ENCODE measurements at places on chromosomes 4 and X.

DNA sequence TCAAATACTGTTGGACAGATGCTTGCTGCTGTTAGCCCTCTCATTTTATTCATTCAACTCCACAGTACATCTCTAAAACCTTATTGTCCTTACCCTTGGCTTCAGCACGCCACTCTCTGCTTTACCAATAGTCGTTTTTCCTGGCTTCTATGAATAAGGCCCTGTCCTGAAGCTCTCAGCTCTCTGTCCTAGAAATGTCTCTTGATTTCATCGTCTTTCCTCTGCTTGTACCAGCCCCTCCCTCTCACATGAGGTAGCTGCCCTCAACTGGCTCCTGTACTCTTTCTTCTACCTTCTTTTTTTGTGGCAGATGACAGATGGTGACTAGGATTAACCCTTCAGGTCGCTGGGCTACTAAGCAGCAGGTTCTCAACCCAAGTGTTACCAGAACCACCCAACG is 11.4 kb downstream of the ADGRA3 start:
- DNase-seq, result no peak

- no peak for DNase-seq
Observed at GRCh38 chr4:54290980-54291379, 61.9 kb downstream of the PDGFRA start.

- DNase-seq, result no peak
Observed at GRCh38 chrX:154013614-154014360, 5.9 kb downstream of the IRAK1 start.

DNA sequence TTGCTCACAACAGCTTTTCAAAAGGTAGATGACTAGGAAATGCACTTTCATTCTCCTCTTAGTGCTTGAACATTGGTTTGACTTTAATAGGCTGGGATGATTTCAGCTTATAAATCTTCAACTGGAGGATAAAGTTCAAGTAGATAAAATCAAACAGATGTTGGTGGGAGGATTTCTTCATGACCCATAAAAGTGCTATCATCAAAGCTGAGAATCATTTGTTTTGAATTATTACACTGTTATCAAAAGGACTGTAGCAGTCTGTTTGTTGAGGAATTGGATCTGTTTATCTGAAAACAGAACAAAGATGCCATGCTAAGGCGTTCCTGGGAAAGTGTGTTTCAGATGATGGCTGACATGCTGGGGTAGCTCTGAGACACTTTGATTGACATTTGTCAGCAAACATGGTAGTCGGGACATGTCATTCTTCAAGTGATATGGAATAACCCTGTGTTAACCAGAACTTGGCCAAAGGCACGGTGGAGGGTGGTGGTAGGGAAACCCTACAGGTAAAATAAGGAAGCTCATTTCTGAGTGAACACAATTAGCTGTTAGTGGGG is 304.0 kb upstream of the PITX2 start:
- DNase-seq, result no peak

DNA sequence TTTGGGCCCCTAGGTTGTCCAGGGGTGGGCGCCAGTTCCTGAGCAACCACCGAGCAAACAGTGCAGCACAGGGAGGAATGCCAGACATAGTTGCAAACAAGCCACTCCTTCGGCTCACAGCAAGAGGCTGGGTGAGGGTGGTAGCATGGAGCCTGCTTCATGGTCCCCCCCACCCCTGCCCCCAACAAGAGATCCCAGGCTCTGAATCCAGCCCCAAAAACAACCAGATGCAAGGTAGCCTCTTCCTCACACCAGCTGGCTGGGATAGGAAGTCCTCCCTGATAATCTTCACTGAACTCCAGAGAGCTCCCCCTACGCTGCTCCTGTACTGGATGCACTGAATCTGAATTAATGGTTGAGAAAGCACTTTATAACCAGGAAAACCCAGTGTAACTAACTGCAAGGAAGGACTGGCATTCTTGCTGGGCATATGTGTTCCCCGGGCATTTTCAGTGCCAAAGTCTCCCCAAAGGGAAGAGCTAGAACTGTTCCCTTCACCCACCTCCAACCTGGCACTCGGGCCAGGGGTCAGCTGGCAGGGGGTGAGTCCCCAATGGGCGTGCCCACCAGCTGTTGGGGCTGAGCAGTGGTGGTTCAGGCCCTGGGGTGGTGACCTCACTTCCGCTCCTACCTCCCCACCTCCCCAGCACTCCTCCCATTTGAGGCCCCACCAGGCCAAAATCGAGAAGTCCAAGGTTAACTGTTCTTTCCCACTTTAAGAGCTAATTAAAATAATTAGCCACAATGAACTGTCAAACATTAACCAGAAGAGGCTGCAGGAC is 1.5 kb downstream of the ELF4 start:
- peak; percentile 45 for DNase-seq

GRCh38 chr4:188987011-188987410 is 847.8 kb downstream of the TRIML1 start:
- DNase-seq, result peak; percentile 20

- no peak for DNase-seq
Observed at GRCh38 chrX:50606300-50606950, 135.8 kb upstream of the DGKK start.

- DNase-seq, result no peak
Observed at GRCh38 chr4:158613046-158613445, 58.6 kb downstream of the C4orf46 start.

DNA sequence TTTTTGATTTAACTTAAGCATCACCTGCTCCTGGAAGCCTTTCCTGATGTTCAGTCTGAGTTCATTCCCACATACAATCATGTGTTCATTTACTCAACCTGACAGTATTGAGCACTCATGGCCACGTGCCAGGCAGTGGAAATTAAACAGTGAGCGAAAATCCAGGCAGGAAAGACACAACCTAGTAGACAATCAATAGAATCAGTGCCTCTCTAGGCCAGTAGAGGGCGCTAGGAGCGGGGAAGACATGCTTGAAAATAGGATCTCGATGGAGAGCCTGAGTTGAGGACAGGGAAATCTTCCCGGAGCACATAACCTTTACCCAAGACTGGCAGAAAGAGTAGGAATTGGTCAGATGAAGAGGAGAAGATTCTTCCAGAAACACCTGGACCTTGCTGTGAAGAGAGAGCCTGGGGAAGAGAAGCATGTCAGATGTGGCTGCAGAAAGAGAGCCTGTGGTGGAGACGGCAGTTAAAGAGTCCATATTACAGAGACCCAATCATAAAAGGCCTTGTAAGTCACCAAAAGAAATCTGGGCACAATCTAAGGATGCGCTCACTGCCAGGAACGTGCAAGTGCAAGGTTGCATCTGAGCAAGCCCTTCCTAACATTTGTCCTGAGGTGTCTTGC is 103.5 kb downstream of the LDB2 start:
- DNase-seq, result no peak

- DNase-seq, result no peak
Observed at GRCh38 chr4:120348521-120348920, 281.9 kb upstream of the MAD2L1 start.

GRCh38 chr4:148874331-148874730 is 432.1 kb upstream of the NR3C2 start:
- DNase-seq, result no peak

- no peak for DNase-seq
Observed at GRCh38 chrX:31057691-31058090, 14.2 kb downstream of the FTHL17 start.

- DNase-seq, result peak; percentile 16
Observed at GRCh38 chr4:141348125-141348524, 127.4 kb downstream of the ZNF330 start.

GRCh38 chr4:151866592-151866918 is 105.7 kb upstream of the GATB start:
- DNase-seq, result no peak

DNA sequence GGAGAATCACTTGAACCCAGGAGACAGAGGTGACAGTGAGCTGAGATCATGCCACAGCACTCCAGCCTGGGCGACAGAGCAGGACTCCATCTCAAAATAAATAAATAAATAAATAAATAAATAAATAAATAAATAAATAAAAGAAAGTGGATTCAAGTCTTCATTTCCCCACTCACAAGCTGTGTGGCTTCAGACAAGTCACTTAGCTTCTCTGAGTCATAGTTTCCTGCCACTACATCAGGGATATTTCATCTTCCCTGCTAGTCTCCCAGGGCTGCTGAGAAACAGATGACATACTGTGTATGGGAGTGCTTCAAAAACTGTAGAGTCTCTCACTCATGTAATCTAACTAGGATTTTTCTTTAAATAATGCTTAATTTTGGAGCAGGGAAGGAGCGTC is 37.2 kb downstream of the TBC1D9 start:
- peak; percentile 29 for DNase-seq

- peak; percentile 28 for DNase-seq
Observed at GRCh38 chr4:3044870-3045819, 29.2 kb downstream of the HTT-AS start.

- DNase-seq, result peak; percentile 67
Observed at GRCh38 chr4:30208731-30209435, 511.3 kb upstream of the PCDH7 start.

DNA sequence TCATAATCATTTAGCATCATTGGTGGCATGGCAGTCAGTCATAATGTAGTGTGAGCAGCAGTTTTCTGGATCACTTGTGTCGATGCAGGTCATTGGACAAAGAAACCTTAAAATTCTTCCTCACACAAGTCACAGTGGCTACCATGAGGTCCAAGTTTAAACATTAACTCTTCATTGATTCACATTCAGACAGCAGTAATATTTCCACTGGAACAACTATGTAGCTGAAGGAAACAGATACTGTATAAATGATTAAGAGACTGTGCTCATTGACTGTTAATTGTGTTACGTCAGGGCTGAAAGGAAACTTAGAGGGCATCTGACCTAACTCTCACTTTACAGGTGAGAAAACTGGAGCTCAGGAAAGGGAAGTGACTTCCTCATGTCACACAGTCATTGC is 261.8 kb downstream of the KLHL13 start:
- no peak for DNase-seq

DNA sequence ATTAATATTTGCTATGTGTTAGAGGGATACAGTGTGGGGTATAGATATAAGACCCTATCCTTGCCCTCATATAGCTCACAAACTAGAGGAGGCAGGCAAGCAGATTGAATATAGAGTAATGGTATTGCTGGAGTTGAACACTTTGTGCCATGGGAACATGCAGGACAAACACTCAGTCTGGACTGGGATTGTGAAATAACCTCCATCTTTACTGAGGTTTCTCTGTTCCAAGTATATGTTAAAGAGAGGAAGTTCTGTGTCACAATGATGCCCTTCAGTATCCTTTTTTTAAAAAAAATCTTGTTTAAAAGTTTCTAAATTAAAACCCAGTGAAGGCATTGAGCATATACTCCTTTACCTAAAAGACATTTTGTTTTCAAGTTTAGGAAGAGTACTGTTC is 8.7 kb downstream of the FABP2 start:
- no peak for DNase-seq

DNA sequence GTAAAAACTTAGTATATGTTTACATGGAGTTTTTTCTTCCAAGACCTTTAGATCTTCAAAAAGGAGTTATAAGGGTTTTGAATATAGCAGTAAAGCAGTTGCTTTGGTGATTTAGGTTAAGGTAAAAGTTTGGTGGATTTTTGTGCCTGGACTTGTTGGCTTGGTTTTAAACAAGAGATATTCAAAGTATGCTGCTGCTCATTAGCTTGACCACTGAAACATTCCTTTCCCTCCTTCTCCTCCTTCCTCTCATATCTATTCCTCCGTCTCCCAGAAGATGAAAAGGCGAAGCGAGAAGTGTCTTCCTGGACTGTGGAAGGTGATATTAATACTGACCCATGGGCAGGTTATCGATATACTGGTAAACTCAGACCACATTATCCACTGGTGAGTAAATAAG is 38.4 kb downstream of the METAP1 start:
- DNase-seq, result no peak

- peak; percentile 23 for DNase-seq
Observed at GRCh38 chrX:114798907-114799306, 215.0 kb downstream of the HTR2C start.

GRCh38 chr4:37769391-37769989 is 57.0 kb upstream of the PGM2 start:
- DNase-seq, result no peak

- DNase-seq, result no peak
Observed at GRCh38 chrX:43166874-43167273, 388.9 kb upstream of the PPP1R2C start.

- DNase-seq, result no peak
Observed at GRCh38 chrX:30643313-30643821, 9.9 kb upstream of the GK start.

- DNase-seq, result no peak
Observed at GRCh38 chr4:55781812-55782211, 37.8 kb upstream of the EXOC1L start.

DNA sequence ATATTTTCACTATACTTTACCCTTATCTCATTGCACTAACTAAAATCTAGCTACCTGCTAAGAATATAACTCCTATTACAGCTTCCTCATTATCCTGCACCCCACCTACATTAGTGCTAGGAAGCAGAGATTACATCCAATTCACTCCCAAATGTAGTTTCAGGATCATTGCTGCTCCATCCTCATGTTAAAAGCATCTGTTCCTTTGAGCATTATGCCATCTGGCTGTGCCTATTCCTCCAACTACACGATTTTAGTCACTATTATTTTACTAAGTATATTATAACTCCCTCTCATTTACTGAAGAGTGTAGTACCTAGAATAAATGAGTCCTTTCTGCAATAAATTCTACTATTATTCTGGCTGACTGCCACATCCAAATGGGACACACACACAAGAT is 1586.9 kb downstream of the TECRL start:
- no peak for DNase-seq

DNA sequence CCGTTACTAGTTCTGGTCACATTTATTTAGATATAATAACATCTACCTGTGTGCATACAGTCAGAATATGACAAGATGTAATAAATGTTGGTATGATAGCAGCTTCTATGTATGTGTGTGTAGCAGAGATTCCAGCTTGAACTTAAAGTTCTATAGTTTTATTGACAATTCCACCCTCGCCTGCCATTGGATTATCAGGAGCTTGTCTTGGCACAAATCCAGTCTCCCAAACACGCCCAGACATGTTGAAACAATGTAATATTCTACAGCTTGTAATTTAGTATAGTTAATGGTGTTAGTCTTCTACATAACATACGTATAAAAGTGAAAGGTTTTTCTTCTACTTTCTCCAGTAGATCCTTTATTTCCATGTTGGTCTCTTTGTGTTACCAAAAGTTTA is 44.4 kb downstream of the BBS12 start:
- peak; percentile 38 for DNase-seq

GRCh38 chrX:56564164-56564885 is 898 bp downstream of the UBQLN2 start:
- DNase-seq, result peak; percentile 73

- no peak for DNase-seq
Observed at GRCh38 chrX:32370456-32371205, 840.7 kb downstream of the DMD start.

GRCh38 chr4:20627866-20628265 is 72.4 kb upstream of the PACRGL start:
- DNase-seq, result no peak

DNA sequence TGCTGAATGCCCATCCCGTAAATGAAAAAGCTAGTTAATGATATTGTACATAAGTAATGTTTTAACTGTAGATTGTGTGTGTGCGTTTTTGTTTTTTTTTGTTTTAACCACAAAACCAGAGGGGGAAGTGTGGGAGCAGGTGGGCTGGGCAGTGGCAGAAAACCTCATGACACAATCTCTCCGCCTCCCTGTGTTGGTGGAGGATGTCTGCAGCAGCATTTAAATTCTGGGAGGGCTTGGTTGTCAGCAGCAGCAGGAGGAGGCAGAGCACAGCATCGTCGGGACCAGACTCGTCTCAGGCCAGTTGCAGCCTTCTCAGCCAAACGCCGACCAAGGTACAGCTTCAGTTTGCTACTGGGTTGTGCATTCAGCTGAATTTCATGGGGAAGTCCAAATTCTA is at the start of gene SPP1:
Gene SPP1 (plus strand): TSS at position 249 of the 400 bp plus-strand sequence. CDS start 1,182 bp downstream, outside the sequence.
- DNase-seq, result peak; percentile 25

GRCh38 chr4:98544141-98544817 is 114.1 kb downstream of the TSPAN5 start:
- DNase-seq, result no peak

- no peak for DNase-seq
Observed at GRCh38 chr4:38094419-38094818, 134.2 kb downstream of the PTTG2 start.

All from mammary epithelial cell (primary cell).